Stimulated activated CD4-positive, alpha-beta T cell treated with anti-CD3 and anti-CD28 coated beads, Interleukin-15, amount 100 ng/mL, for 1 hour (primary cell): ENCODE measurements at places on chromosomes 5 and 9.

DNA sequence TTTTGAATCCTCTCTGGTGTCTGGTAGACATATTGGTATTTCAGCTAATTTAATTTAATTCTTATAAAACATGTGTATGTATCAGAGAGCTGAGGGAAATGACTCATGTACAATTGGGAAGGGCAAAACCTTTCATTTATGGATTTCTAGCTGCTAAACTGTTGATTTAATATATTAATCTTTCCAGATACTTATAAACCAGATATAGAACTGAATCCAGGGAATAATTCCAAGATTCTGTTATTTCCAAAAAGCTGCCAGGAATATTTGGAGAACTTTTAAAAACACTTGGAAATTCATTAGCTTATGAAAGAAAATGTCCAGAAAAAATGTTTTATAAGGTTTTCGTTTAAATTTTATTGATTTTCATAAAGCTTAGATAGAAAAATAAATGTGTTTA is 295.5 kb downstream of the YTHDC2 start:
- no peak for DNase-seq

- DNase-seq: no peak
Observed at GRCh38 chr9:118321788-118322187, 617.6 kb downstream of the TLR4 start.

- DNase-seq: no peak
Observed at GRCh38 chr9:84604223-84604622, 65.3 kb upstream of the NTRK2 start.

GRCh38 chr5:151637676-151638075 is 46.5 kb upstream of the FAT2 start:
- no peak for DNase-seq

- no peak for DNase-seq
Observed at GRCh38 chr9:69498470-69498869, 173.5 kb downstream of the ENTREP1 start.

GRCh38 chr9:76379494-76379893 is 14.7 kb downstream of the RFK start:
- DNase-seq: no peak

DNA sequence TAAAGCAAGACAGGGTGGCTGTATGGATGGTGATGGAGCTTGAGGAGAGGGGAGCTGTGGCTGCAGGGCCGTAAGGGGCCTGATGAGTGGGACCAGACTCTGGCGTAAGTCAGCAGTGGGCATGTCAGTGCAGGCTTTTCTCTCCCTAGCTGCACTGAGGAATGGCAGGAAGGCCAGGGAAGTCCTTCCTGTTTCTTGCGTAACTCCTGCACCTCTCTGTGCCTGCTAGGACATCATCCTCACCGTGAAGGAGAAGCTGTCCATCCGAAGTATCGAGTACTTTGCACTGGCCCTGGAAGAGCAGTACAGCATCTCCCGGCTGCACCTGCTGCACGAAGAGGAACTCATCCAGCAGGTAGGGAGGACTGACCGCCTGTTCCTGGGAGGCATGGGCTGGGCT is 24.1 kb upstream of the TRMT10B start:
- no peak for DNase-seq

- DNase-seq: no peak
Observed at GRCh38 chr5:131766689-131767088, 30.1 kb downstream of the FNIP1 start.

DNA sequence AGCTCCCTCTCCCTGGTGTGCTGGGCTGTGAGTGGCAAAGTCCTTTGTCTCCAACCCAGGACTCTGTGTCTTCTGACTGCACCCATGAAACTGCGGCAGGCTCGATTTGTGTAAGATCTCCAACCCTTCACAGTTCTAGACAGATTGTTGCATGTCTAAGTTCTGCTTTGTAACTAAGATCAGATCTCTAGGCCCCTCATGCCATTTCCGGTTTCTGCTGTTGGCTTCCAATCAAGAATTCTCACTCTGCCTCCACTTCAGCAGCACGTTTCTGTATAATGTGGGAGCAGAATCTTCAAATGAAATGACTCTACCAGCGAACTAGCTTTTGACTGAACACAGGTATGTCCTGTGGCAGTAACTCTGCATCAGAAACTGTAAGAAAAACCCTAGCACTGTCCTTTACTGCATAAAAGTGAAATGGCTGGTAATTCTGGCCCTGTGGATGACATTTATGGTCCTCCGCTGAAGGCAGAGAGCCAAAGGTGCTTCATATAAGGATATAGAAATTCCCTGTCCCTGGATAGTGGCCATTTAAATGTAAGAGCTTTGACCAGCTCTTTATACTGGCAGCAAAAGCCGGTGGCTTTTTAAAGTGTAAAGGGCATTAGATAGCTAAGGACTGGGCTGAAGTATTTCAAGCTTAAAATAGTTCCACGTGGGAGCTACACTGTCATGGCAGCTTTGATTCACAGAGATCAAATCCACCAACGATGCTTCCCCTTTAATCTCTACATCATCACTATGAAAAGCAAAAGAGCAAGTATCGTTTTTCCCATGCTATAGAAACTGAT is 319.0 kb upstream of the CDH6 start:
- no peak for DNase-seq

DNA sequence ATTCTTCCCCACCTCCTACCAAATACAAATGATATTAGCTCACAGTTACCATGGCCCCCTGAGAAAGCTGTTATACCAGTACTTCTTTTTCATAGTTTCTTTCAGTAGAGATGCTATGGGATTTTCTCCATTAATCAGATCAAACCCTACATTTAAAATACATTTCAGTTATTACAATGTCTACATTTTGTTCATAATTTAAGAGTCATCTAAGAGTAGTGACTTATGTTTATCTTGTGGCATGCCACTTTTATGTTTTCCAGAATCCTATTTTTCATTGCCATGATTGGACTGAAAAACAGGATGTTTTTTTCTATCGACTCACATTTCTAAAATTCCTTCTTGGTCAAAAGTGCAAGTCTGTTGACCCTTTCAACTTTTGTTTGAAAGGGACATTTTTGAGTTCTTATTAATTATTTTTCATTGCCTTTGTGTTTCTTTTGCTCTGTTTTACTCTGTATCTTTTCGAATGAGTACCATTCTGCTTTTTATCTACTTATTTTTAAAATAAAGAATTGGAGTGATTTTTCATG is 77.4 kb upstream of the ANXA1 start:
- no peak for DNase-seq

DNA sequence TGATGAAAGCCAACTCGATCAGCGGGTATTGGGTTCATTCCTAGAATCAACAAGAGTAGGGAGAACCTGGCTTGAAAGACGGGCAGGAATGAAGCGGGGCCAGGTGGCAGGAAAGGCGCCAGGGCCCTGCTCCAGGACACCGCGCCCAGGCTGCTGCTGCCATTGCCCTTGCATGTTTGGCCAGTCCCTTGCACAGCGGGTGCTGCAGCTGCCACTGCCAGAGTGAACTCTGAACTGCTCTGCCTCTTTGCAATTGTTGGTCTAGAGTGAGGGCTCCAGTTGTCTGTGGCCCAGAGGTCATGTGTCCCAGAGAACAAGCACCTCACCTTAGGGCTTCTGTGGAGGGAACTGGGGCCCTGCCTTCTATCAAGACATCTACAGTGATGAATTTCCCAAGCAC is 24.0 kb upstream of the CARTPT start:
- no peak for DNase-seq

DNA sequence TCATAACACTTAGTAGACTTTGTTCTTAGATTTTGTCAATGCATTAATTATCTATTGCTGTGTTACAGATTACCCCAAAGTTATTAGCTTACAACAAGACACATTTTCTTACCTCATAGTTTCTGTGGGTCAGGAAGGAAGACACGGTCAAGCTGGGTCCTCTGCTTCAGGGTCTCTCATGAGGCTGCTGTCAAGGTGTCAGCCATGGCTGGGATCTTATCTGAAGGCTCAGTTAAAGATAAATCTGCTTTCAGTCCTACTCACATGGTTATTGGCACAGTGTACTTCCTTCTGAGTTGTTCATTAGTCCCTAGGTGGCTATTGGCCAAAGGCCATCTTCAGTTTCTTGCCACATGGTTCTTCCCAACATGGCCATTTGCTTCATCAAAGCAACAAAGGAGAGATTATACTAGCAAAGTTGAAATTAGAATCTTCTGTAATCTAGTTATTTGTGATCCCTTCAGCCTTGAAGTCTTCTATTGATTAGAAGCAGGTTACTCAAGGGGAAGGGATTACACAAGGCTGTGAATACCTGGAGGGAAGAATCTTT is 25.2 kb downstream of the TDRD7 start:
- no peak for DNase-seq

DNA sequence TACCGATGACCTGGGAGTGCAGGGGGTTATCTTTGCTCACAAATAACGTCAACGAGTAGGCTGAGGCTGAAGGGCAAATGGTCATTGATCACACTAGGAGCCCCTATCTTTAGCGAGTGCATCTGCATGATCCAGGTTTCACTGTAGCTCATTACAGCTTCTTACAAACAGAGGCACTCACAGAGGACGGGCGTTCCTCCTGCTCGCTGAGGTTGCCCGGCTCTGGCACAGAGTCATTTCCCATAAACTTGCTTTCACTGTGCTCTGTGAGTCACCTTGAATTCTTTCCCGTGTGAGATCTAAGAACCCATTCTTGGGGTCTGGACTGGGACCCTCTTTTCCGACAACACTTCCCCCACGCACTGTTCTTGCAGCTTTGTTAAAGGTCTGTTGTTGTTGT is 1.9 kb upstream of the PAEP start:
- no peak for DNase-seq

GRCh38 chr5:77947041-77947428 is 170.9 kb upstream of the TBCA start:
- no peak for DNase-seq

- DNase-seq: no peak
Observed at GRCh38 chr5:144469106-144469505, 298.4 kb downstream of the KCTD16 start.

- no peak for DNase-seq
Observed at GRCh38 chr5:139738193-139739149, 57.1 kb upstream of the PSD2 start.

DNA sequence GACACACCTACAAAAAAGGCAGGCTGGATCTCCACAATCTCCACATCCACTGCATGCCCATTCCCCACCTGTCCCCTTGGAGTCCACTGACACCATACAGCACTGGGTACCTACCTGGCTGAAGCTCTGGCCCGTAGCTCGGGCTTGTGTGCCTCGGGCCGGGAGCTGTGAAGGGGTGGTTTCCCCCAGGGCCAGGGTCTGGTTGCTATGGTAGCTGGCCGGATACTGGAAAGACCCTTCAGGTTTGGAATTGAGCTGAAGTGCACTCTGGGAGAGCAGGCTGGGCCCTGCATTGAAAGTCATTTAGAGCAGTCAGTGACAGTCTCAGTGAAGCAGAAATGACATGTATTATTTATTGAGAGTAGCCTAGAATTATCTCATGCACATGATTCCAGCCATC is 507.3 kb downstream of the CTNND2 start:
- no peak for DNase-seq

DNA sequence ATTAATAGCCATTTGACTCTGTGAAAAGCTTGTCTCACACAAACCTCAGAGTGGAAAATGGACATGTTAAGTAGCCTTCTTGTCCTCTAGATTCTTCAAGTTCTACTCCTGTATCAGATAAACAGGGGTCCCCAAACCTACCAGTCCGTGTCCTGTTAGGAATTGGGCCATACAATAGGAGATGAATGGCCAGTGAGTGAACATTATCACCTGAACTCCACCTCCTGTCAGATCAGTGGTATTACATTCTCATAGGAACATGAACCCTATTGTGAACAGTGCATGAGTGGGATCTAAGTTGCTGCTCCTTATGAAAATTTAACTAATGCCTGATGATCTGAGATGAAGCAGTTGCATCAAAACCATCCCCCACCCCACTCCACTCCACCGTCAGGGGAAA is 136.3 kb downstream of the TMEM232 start:
- DNase-seq: no peak

GRCh38 chr5:174737330-174737729 is 12.9 kb downstream of the MSX2 start:
- no peak for DNase-seq

GRCh38 chr5:125010356-125010755 is 263.9 kb upstream of the ZNF608 start:
- DNase-seq: no peak

DNA sequence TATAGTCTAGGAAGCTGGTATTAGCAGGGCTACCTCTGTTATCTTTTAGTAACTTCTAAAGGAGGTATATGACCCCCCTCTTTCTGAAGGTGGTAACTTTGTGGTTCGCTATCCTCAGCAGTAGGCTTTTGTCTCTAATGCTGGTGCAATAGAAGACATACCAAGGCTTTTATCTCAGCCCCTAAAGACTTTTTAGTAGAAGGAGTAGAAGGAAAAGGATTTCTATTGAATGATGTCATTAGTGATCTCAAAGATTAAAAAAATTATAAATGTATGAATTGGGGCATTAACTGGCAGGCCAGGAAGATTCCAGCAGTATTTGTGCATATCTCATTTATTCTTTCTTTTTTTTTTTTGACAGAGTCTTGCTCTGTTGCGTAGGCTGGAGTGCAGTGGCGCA is 78.2 kb downstream of the RAI14 start:
- DNase-seq: no peak

GRCh38 chr5:39542511-39543285 is 117.9 kb upstream of the DAB2 start:
- DNase-seq: no peak

DNA sequence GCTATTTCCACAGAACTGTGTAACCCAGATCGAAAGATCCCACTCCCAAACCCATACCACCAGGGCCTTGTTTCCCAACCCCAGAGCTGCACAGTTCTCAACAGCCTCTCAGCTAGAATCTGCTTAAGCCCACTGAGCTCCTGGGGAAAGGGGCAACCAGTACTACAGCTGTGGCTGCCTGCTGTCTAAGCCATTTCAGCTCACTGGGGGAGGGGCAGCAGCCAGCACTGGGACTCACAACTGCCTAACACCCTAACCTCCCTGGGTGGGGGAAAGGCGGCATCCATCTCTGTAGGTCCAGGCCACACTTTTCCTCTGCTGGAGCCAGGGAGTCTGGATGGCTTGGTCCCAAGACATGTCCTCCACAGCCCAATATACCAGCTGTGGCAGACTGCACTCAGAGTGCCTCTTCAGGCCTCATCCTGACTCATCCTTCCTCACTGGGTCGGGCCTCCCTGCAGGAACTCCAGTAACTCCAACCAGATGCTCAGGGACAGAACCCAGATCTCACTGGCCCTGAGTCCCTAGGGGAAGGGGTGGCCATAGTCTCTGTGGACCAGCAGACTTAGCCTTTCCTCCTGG is 241.4 kb downstream of the HINT1 start:
- DNase-seq: no peak

- DNase-seq: no peak
Observed at GRCh38 chr9:80143899-80144298, 572.1 kb downstream of the TLE4 start.

GRCh38 chr5:74044936-74045335 is 418.9 kb downstream of the ARHGEF28 start:
- no peak for DNase-seq

- no peak for DNase-seq
Observed at GRCh38 chr9:2066312-2067273, 51.4 kb downstream of the SMARCA2 start.

DNA sequence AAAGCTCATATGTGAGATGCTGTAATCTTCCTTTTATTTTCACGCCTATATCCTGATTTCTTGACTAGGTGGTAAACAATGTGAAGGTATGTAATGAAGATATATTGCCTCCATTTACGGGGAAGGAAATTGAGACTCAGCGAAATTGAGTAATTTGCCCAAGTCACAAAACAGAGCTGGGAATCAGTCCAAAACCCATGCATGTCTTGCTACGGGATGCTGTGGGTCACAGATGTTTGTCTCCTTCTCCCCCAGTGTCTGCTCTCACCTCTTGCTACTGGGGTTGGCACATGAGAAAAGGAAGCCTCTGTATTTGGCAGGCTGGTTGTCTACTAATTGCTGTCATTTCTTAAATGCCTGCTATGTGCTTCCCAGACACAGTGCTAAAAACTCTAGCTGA is 53.7 kb upstream of the TEX48 start:
- DNase-seq: no peak
